ENCODE measurements at places on chromosomes 6 and 20.
A peak's percentile ranks its signal among the peaks of the same experiment; 100 is the strongest.

DNA sequence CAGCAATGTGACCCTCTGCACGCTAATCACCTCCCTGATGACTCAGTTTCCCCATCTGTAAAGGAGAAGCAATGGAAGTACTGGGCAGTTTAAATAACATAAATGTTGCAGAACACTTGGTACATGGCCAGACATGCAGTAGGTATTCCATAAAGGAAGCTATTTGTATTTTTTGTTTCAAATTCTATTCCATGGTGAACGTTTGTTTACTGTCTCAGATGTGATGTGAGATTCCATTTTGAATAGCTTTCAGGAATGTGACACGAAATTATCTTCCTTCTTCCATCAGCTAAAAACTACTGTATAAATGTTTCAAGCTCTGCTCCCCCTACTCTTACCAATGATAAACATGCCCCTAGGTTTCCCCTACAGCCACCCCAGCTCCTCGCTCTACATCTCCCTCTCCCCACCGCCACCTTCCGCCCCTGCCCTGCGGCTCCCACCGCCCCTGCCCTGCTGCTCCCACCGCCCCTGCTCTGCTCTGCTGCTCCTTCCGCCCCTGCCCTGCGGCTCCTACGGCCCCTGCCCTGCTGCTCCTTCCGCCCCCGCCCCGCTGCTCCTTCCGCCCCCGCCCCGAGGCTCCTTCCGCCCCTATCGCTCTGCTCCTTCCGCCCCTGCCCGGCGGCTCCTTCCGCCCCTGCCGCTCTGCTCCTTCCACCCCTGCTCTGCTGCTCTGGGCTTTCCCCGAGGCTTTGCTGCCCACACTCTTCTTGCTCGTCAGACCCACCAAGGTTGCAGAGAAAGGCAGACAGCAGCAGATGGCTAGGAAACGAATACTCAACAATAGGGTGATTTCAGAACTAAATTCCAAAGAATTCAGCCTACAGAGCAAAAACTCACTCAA lies 78.9 kb downstream of the THBS2 start:
- no peak for DNase-seq

DNA sequence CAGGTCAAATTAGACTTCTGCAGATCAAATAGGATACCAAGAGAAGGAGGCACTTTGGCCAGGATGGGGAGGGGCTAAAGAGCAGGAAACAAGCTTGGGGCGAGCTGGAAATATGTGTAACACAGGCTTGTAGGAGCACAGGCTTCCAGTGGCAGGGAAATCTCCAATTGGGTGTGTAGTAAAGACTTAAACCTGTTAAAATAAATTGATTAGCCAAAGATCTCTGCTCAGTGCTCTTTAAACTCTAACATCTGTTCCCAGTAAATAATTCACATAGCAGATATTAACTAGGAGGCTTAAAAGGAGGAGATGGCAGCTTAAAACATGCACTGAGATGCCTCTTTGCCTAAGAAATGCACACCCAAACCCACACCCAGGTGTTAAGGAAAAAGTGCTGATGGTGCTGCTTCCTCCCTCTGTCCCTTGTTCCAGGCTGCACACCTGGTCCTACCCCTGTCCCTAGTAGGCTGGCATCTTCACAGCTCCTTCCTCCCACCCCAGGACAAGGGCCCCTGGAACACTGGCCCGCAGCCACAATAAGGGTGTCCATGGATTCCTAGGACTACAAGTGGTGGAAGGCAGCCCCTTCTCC lies 93.5 kb upstream of the MLN start:
- no peak for DNase-seq

GRCh38 chr6:37714836-37715420 lies 17.2 kb upstream of the MDGA1 start:
- DNase-seq, result no peak

- no peak for DNase-seq
These were observed 96.9 kb upstream of the VGLL2 start for GRCh38 chr6:117168296-117169063.

DNA sequence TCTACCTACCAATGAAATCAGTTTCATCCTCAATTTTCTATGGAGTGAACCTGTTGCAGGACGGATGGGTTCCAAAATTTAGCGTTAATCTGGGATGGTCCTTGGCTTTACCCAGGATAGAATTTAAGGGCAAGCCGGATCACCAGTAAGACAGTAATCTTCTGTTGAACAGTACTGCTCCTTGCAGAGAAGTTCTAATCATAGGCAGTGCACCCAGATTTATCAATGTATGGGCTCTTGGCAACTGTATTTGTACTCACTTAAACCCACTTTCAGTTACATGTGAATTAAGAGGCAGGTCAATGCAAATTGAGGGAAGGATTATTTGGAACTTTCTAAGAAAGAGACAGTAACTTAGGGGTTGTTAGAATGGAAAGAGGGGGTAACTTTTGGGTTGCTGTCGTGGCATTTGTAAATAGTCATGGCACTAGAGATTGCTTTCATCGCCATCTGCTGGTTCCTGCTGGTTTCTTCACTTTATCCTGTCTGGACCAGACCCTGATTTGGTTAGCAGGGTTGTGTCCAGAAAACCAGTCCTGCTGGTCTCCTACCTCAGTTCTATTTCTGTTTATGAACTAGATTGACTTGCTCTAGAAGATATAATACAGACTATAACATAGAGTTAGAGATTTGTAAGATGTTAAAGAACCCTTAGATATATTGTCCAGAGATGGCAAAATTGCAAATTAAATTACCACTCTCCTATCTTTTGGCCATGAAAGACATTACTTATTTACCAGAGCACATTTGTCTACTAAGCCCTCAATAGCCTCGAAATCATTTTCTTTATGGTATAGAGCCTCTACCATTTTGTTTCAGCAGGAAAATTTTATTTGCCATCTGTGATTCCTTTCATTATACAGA lies 646.3 kb downstream of the UTRN start:
- peak; percentile 15 for DNase-seq

- DNase-seq, result peak; percentile 57
These were observed 134.2 kb downstream of the GMDS start for GRCh38 chr6:2111162-2111677.

- no peak for DNase-seq
These were observed 430.8 kb upstream of the RUNX2 start for GRCh38 chr6:44897316-44897715.
